ENCODE measurements at places on chromosomes 5 and 9. TPM values are rescaled to one million over a fixed set of nuclear protein-coding genes. Genes with fewer than 3 reads are reported as not detected.

- no peak for DNase-seq
Observed at GRCh38 chr5:8826508-8826907, 719.4 kb downstream of the SEMA5A start.

The GARNL3 gene
- 0.22 TPM for polyA plus RNA-seq

The KIF20A gene
- 28.2 TPM for polyA plus RNA-seq

The SH3PXD2B gene
- polyA plus RNA-seq = 15.2 TPM

Measured in GM23248 (cell line).